ENCODE measurements at places on chromosomes 4 and X. TPM values are rescaled to one million over a fixed set of nuclear protein-coding genes. Genes with fewer than 3 reads are reported as not detected.

- no peak overlapping the region for H3K27ac ChIP-seq
- no peaks in the 10 kb centered on the region for H3K36me3 ChIP-seq
- no peaks in the 10 kb centered on the region for H3K27me3 ChIP-seq
- no peaks in the 10 kb centered on the region for H3K4me1 ChIP-seq
- DNase-seq: no peak
- no peak overlapping the region for H3K4me3 ChIP-seq
Measured at GRCh38 chr4:36178484-36178883, 65.8 kb downstream of the ARAP2 start.

Gene ARHGAP36
- not detected for total RNA-seq

GRCh38 chr4:151569650-151570049 is 160.7 kb downstream of the FHIP1A start:
- no peak overlapping the region for H3K27ac ChIP-seq
- H3K36me3 ChIP-seq: no peaks in the 10 kb centered on the region
- no peak for DNase-seq
- H3K4me1 ChIP-seq: no peaks in the 10 kb centered on the region

DNA sequence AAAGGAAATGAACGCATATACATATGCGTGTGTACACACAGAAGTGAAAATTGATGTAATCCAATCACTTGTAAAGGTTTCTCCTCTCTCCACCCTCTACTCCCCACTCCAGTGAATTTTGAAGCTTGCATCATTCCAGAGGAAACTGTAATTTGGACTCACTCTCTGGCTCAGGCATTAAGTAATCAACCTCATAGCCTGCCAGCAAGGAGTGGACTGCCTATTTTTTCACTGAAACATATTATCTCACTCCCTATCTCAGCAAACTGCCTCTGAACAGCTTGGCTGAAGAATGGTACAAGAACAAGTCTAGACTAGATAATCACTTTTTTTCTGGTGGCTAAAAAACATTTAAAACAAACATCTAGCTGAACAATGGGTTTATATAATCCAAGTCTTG is 124.2 kb downstream of the C4orf51 start:
- H3K4me3 ChIP-seq: no peak overlapping the region
- no peak for DNase-seq
- H3K36me3 ChIP-seq: no peaks in the 10 kb centered on the region
- no peaks in the 10 kb centered on the region for H3K27me3 ChIP-seq

Measured in CD8-positive, alpha-beta memory T cell (primary cell).